Cardiac septum (tissue), 1 donor: ENCODE measurements at places on chromosomes 7 and 10. TPM values are rescaled to one million over a fixed set of nuclear protein-coding genes. Genes with fewer than 3 reads are reported as not detected.

DNA sequence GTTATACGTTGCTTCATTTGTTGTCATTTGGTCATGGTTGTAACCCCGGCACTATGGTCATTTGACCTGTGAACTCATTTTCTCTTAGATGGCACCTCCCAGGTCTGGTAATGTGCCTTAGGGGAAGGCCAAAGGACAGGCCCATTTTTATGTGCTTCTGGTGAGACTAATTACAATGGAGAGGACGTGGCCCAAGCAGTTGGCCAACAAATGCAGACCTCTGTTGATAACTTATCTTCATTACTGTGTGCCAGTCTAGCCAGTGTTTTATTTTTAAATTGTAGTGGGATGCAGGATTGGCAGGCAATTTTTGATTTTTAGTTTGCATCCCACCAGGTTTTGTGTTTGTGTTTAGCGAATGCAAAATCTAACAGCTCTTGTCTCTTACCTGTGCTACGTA lies 321.5 kb upstream of the AKR1E2 start:
- no peak for DNase-seq

GRCh38 chr7:39967406-39968161 lies 17.5 kb downstream of the CDK13 start:
- DNase-seq = no peak

DNA sequence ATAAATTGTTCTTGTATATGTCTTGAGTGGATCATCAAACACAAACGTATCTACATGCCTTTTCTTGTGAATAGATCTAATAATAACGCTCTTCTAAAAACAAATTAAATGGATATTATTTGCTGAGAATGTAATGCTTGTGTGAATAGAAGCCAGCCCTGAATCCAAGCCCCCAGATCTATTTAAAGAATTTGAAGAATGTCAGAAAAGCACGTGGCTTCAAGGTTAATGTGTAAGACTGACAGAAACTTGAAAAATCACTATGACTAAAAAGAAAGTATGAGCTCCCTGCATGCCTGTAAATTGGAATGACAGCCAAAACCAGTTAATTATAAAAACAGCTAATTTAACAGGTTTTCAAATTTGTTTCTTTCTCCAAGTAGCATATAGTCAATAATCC lies 43.2 kb upstream of the ATRNL1 start:
- DNase-seq = no peak

DNA sequence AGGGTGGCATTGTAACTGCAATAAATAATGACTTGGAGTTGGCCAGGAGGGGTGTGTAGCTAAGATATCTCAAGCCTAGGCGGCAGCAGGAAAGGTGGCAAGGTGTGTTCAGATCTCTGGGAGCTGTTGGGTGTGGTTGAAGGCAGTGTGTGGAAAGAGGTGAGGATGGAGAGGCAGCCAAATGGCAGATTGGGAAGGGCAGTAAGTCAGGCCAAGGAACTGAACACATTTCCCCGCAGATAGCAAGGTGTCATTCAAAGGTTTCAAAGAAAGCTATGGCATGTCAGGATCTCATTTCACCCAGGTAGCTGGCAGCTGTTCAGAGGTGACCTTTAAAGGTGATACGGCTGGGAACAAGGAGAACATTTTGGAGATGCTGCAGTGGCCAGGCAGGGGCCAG lies 586.0 kb upstream of the MGMT start:
- no peak for DNase-seq

DNA sequence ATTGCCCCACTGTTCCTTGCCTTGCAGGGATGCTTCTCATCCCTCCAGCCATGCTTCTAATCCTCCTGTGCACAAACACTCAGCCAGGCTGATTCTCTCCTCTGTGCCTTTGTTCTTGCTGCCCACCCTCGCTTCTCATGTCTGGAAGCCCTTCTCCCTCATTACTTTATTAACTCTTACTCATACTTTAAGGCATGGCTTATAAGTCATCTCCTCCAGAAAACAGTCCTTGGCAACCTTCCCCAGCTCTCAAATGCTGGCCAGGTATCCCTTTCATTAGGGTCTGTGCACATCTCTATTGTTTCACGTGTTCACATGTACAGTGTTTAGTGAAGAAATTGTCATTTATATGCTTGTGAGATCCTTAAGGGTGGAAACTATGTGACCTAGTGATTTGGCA lies 62.9 kb downstream of the ITGB8 start:
- DNase-seq = no peak

DNA sequence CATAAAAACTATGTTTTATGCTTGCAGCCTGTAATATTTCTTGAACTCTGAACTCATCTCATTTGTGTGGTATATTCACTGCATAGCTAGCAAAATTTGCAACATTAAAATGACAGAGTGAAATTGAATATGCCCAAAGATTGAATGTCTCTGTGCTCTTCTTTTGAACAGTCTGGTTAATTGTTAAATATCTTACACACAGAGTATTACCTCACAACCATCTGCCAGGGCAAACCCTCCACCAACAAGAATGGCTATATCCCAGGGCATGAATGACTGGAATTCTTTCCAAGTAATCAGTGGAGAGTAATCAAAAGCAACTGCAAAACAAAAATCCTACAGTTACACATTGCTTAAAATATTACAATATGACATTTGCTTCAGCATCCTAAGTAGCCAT lies 76.9 kb downstream of the SLC13A1 start:
- no peak for DNase-seq

- DNase-seq = no peak
Observed at GRCh38 chr10:21329995-21330627, 195.4 kb downstream of the SKIDA1 start.

DNA sequence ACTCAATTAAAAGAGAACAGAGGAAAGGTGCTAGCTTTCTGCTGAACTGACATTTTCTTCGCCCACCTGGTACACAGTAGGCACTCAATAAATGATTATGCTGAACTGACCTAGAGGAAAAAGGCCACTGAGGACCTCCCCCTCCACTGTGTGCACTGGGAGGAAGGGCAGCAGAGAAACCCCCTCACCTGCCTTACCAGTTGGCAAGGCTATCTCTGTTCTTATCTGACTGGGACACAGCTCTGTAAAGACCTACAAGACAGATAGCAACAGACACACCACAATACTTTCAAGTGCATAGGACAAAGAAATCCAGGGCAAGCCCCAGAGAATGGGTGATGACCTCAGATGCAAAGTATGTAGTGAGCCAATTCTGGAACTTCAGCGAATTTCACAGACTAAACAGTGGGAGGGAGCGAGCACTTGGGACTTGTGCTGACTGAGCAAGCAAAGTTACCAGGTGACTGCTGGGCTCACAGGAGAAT lies 30.4 kb downstream of the PDLIM1 start:
- no peak for DNase-seq

DNA sequence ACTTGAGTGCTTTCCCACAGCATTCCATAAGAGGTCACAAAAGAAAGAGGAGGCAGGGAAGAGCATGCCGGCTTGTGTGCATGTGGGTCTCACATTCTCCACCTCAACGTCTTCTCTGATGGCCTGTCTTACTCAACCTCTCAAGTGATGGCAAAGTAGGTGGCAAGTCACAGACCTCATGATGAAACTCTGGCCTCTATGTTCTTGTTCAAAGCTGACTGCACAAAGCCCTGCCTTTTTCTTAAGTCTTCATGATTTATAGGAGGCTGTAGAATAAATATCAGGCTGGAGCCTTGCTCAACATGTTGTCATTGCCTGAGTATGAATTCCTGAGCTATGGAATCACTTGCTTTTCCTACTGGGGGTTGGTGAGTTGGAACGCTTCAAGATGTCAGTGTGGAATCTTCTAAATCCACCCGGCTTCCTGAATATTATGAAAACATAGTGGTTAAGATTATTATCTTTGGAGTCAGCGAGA lies 213.6 kb upstream of the INHBA start:
- no peak for DNase-seq

GRCh38 chr10:114172776-114173602 lies 1.0 kb downstream of the CCDC186 start:
- no peak for DNase-seq

DNA sequence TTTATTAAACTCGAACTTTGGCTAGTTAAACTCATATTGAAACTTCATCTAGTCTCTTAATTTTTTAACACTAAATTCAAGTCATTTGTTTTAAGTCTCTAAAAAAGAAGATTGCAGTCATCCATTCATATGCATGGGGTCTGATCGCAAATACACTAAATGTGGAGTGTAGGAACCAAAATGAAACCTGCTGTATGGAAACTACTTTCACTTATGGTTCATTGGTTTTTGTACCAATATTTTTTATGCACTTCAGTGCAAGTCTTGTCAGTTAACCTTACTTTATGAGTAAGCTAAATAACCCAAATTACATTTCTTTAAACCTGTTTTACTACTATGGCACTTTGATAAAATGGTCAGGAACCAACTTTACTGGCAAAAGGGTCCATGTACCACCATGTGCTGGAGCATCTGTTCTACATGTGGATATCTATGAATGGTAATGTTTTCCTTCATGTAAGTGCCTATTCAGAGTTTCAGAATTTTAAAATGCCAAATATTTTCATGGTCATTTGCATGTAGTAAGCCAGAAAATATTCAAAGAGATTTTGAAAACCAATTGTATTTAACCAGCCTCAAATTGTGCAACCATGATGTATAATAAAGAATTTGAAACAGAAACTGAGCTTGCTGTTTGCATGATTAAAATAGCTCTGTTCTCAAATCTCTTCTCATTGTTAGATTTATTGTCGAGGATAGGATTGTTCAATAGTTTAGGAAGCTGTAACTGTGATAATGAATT lies 7.6 kb upstream of the SUPV3L1 start:
- no peak for DNase-seq

DNA sequence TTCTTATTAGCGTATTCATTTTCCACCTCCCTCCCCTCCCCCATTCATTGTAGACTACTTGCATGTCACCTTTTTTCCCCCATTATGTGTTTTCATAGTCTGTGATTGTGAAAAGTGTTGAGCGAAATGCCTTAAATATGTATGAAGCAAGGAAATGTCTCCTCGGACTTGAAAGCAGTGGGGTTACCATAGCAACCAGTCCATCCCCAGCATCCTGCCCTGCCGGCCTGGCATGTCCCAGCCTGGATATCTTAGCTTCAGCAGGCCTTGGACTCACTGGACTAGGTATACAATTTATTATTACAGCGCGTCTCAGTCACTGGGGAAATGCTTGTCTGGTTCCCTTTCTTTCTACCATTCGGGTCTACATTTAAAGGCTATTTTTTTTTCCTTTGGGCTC lies 283.6 kb downstream of the BICC1 start:
- DNase-seq = no peak

DNA sequence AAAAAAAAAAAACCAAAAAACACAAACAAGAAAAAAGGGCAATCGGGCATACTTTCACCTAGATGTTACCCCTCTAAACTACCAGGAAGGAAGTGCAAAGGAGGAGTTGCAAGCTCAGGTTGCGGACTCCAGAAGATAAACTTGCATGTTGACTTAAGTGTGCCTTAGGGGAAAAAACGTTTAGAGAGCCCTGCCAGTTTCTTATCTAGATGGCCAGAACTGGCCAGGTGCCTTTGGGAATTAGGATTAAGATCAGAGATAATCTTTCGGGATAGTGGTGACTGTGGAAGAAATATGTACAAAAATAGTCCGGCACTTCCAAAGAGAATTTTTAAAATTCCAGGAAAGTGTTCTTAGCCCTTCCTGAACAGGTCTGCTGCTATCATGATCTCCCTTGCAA lies 17.6 kb downstream of the EVX1 start:
- DNase-seq = no peak

DNA sequence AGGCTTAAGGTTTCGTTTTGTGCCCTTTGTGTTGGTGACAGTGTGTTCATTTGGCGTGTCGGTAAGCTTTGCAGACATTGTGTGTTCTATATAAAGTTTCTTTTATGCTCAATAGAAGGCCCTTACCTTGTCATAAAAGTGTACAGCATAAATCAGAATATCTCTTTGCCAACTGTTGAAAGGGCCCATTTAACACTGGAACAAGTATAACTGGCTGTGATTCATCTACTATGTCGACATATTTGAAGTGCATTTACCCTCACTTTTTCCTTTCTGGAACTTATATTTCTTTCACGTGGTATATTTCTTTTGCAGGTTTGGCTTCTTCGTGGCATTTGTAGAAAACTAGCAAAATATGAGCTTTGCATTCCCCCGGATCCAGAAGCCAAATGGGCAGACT lies 32.7 kb downstream of the EEPD1 start:
- DNase-seq = no peak

DNA sequence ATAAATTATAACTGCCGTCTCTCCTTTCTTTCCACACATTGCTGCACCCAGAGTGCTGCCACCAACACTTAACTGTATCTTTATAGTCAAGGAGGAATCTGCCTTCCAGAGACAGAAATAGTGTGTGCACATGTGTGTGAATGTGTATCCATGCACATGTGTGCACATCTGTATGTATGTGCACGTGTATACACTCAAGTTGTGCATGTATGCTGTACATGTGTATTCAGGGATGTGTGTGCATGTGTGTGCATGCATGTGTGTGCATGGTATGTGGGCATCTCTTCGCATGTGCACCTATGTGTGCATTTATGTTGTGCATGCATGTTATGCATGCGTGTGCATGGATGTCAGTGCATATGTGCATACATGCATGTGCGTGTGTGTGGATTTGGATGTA lies 253.3 kb downstream of the KLF6 start:
- no peak for DNase-seq

- DNase-seq = peak; percentile 69
Observed at GRCh38 chr10:129841590-129841989, 122.5 kb downstream of the EBF3 start.

- DNase-seq = no peak
Observed at GRCh38 chr10:24451325-24451820, 242.4 kb downstream of the KIAA1217 start.

DNA sequence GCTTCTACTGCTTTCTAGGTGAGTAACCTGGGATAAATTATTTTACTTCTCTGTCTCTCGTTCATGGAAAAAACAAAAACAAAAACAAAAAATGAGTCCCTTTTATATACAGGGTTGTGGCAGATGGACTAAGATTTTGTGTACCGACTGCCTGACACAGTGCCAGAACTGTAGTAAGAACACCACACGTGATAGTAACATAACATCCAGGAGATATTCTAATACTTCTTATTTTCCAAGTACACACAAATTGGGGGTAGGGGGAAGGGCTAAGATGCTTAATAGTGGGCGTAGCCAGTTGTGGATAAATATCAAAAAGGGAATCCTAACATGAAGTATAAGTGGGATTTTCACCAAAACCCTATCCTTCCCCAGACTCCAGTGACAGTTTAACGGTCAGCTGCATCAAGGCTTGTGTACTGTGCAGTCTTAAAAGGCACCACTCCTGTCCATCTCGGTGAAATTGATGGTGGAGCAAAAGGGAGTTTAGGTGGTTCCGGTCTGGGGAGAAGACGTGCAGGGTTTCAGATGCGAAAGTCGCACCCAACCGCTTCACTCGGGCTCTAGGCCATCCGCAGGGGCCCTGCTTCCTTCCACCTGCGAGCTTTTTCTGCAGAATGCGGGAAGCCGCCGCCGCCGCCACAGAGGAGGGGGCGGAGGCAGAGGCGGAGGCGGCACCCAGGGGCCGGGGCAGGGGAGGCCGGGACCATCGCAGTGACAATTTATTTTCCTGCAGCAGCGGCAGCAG lies at the start of gene STAMBPL1:
Gene STAMBPL1 (plus strand): TSS at position 712 of the 748 bp plus-strand sequence. CDS start 21,464 bp downstream, outside the sequence.
- peak; percentile 84 for DNase-seq

Gene COL13A1
- total RNA-seq = 9.5 TPM

Gene PPP1R9A
- total RNA-seq = 42.8 TPM

Gene STAMBPL1
- 2.9 TPM for total RNA-seq

Gene FGFBP3
- total RNA-seq = 0.65 TPM

Gene SFTPD
- total RNA-seq = 0.54 TPM

Gene GJD4
- not detected for total RNA-seq

Gene STK32C
- total RNA-seq = 5.9 TPM

Gene WNT2
- 0.70 TPM for total RNA-seq

Gene CLRN3
- total RNA-seq = not detected

Gene EVX1
- total RNA-seq = not detected

Gene LRMDA
- 4.5 TPM for total RNA-seq
